ENCODE measurements at places on chromosomes 1 and 21.

DNA sequence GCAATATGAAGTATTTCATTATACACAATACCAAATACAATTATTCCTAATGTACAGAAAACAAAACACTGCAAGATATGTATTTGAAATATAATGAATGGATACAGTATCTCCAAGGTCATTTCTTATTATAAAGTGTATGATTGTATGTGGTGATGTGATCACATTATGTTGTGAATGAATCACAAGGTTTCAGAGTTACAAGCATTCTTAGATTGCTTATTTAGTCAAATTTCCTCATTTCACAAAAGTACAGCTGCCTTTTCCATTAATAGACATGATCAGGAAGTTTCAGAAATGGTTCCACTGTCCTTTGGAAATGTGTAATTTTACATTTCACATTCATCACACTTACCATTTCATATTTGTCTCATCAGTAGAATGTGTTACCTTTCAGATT lies 28.3 kb upstream of the NEK7 start:
- DNase-seq, result no peak

- DNase-seq, result no peak
Measured at GRCh38 chr1:44822981-44823451, 14.7 kb downstream of the BTBD19 start.

GRCh38 chr1:208093754-208094719 lies 150.1 kb downstream of the PLXNA2 start:
- peak; percentile 10 for DNase-seq

GRCh38 chr21:46223217-46223616 lies 5.4 kb downstream of the LSS start:
- DNase-seq, result no peak

GRCh38 chr1:155170806-155171205 lies 2.3 kb downstream of the KRTCAP2 start:
- DNase-seq, result no peak

GRCh38 chr1:185207170-185207569 lies 50.2 kb downstream of the SWT1 start:
- DNase-seq, result no peak

GRCh38 chr1:205325334-205325884 lies 3.9 kb upstream of the NUAK2 start:
- DNase-seq, result peak; percentile 61

- DNase-seq, result no peak
Measured at GRCh38 chr1:36532810-36533401, 50.2 kb upstream of the CSF3R start.

DNA sequence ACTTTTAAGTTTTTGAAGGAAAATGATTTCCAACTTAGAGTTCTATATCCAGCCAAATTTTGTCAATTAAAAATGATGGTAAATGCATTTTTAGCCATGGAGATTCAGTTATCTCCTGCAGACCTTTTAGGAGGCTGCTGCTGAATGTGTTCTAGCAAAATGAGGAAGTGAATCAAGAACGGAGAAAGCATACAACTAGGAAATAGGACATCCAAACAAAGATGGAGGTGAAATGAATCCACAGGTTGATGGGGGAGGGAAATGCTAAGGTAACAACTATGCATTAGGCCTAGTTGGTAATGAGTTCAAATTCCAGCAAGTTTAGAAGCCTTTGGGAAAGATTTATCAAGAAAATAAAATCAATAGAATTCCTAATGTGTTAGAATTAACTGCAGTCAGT lies 80.5 kb downstream of the FNBP1L start:
- peak; percentile 48 for DNase-seq

DNA sequence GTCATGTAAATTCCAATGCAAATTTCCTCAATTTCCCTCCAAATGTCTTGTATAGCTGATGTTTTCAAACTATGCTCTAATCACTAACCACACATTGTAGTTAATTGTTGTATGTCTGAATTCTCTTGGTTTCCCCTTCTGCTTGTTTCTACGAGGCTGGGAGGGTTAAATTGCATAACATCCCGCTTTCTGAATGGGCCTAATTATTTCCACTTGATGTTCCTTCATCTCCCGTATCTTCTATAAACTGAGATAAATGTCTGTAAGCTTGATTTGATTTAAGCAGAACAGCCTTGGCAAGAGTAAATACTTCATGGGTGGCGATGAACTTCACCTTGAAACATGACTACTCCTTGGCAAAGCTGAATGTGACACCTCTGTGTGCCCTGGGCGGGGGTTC lies 72.2 kb downstream of the SERINC2 start:
- no peak for DNase-seq
